Stimulated activated CD4-positive, alpha-beta T cell treated with anti-CD3 and anti-CD28 coated beads, TNF-alpha, amount 100 ng/mL, for 24 hours (primary cell): ENCODE measurements at places on chromosomes 2 and 18.

- DNase-seq: no peak
Measured at GRCh38 chr2:13034861-13035260, 318.1 kb downstream of the TRIB2 start.

GRCh38 chr2:164920430-164920829, 34.9 kb downstream of the SLC38A11 start:
- no peak for DNase-seq

DNA sequence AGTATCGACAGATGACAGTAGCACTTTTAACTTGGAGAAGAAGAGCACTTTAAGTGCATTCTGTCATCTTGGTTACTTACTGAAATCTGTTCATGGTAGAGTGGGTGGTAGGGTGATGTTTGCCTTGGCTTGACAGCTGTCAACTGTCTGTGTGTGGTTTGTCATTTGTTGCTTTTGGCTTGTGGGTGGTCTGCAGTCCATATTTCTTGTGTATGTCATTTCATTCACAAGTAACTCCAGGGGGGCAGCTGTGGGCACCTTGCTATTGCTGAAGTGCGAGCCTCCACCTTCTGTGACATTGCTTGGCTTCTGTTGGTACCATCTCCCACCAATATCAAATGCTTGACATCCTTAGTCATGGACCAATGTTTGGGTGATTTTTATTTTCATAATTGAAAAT, 311.6 kb upstream of the NRP2 start:
- DNase-seq: no peak

DNA sequence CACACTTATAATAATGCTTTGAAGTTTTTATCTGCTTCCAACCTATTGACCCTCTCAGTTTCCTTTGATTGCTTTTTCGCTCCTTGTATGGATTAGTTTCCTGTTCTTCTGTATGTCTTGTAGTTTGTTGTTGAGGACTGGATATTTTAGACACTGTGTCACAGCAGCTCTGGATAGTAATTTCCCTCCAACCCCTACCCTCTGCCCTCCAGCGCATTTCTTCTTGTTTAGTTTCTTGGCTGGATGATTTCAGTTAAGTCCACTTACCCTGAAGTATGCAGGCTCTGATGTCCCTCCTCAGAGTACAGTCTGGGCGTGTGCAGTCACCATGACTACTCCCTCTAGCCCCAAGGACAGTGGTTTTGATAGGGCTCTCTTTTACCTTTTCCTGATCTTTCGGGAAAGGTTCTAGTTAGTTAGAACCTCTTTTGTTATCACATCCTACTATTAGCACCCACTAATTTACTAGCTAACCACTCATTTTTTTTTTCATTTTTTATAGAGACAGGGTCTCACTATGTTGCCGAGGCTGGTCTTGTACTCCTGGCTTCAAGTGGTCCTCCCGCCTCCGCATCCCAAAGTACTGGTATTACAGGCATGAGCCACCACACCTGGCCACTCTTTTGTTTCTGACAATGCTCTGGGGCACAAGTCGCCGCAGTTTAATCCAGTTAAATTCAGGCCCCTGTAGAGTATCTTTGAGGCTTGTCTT, 16.3 kb upstream of the LYG1 start:
- DNase-seq: no peak

GRCh38 chr2:10097352-10098148, 17.3 kb upstream of the CYS1 start:
- no peak for DNase-seq

- DNase-seq: no peak
Measured at GRCh38 chr2:42191285-42192009, 22.3 kb downstream of the EML4 start.

- DNase-seq: no peak
Measured at GRCh38 chr2:132372276-132372675, 44.3 kb upstream of the GPR39 start.

DNA sequence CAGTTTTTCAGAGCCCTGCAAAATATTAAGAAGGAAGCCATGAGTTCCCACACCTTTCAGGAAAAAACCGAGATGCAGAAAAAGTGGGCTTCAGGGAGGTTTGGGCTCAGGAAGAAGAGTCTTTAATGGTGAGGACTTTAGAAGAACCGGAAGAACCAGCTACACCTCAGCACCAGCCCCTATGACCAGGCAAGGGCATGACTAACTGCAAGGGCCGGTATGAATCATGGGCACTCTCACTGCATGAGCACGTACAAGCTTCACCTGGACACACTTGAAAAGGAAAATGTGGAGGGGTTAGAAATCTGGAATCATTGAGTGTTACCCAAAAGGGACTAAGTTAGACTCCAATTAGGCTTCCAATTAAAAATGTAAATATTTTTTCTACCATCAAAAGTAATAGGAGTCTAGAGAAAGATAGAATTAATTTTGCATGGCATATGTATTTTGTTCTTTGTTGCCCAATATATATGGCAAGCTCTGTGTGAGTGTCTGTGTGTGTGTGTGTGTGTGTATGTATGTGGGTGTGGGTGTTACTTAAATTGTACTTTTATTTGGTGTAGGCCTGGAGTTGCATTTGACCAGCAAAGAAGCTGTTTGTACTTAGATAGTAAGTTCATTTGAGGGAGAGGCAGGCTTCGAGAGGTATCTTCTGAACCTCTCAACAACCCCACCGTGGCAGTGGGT, 66.5 kb upstream of the THUMPD2 start:
- no peak for DNase-seq

GRCh38 chr2:43448822-43449110, 147.1 kb downstream of the THADA start:
- no peak for DNase-seq

DNA sequence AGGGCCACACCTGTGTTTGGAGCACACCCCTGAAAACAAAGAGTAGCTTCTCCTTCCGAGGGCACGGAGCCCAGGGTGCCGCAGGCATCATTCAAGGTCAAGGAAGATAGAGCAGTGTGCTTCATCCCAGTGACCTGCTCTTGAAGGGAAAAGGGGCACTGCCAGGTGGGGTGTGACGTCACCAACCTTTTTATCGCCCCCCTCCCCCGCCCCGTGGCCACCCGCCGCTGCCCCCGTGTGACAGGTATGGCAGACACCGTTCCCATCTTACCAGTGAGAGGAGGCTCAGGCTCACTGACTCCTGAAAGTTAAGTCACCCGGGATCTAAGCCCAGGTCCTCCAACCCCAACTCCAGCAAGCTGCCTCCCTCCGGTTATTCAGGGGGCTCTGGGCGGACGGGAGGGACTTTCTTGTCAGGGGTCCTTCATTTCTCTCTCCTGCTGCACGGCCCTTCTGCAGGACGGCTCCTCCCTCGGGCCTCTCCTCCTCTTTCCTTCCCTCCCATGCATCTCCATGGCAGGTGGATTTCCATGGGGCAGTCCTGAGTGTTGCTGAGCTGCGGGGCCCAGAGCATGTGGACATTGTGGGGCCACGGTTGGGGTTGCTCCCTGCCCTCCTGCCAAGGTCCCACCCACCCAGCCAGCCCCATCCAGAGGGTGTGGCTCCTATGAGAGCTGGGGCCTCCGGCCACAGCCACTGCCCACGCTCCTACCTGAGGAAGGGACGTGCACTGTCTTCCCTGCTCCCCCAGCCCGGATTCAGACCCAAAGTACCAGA, 114.1 kb upstream of the HDAC4 start:
- DNase-seq: no peak

- DNase-seq: no peak
Measured at GRCh38 chr2:204491528-204491927, 53.7 kb upstream of the PARD3B start.

GRCh38 chr2:99911736-99912135, 230.7 kb downstream of the AFF3 start:
- no peak for DNase-seq

DNA sequence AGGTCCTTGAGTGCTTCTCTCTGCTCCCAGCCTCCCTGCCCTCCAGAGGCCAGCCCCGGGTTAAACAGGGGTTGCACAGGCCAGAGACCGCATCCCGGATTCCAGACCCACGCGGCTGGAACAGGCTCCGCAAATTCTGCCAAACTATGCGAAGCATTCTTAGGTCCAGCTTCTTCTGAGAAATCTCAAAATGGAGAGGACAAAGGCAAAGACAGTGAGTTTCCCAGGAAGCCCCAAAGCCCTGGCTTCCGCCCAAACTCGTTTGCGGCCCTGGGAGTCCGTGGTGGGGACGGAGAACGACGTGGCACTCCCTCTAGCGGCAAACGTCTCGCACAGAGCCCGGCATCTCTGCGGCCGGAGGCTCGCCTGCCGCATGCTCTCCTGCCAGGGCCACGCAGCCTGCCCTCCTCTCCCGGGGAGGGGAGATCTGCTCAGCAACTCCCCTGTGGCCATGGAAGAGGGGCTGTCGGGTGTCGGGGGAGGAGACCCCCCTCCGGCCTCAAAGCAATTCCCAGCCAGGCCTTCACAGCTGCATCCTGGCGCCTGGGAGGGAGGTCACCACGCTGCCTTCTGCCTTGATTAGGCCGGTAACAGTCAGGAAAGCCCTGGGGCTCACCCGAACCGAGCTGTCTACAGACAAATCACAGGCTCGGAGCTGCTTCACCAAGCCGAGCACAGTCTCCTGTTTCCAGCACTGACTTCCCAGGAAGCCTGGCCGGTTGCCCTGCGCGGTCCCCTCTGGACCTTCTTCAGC, 33.4 kb upstream of the KLHL29 start:
- peak; percentile 41 for DNase-seq

- DNase-seq: no peak
Measured at GRCh38 chr2:28702878-28703277, 48.8 kb upstream of the PPP1CB start.

DNA sequence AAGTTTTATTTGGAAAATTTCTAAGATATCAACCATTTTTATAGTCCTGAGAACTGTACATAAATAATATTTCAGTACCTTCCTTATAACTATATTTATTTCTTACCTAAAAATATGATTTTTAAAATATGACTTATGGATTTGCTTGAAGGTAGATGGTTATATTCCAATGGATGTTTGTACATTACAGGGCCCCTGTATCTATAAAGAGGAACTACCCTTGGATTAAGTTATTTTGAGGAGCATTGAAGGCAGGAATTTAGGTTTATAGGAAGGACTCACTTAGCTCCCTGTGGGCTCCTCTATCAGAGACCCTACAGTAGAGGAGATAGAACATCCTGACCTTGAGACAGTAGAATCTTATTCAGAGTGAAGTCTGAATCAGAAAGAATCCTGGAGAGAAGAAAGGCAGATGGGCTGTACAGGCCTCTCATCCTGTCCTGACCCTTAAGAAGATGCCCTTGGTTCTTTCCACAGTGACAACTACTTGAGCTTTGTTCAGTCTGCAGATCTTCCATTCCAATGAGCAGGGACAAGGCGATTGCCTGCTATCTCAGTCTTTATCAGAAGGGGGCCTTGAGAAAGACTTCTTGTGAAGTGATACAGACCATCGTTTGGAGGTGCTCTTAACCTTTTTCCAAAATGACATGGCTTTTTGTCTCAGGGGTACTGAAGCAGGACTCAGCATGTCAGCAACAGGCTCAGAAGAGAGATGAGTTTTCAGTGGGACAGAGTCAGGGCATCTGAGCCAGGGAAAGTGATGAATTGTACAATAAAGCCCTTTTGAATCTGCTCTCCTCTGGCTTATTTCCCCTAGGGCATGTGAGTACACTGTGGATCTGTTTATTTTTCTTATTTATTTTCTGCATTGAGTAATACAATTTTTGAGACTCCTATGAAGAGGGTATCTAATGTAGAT, 20.9 kb downstream of the OXER1 start:
- DNase-seq: no peak

DNA sequence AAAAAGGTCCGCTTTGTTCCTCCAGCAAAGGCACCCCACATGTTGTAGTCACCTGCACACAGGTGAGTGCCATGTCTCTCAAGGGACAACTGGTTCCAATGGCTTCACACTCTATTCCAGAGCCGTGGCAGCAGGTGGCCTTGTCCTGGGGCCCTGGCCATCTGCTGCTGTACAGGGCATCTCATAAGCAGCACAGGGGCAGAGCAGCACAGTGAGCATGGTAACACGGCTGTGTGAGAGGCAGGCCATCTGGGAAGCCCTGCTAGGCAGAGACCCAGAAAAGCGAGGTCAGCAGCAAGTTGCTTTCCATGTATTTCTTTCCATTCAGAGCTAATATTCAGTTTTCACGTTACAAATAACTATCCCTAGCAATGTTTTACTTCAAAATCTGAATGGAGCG, 54.7 kb downstream of the CMPK2 start:
- DNase-seq: no peak

DNA sequence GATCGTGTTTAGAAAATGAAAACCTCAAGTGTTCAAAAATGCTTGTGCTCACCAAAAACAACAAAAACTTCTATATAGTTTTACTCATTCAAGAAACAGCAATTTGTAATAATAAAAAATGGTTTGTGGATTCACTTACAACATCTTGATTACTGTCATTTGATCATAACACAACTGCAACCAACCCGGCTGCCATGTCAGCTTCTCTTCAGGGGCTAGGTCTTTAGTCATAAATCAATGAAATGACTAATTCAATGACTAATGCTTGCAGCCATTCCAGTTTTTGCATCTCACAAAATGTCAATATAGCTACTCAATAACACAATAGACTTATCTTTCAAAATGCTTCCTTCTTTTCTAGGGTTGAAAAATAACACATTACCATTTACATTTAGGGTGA, 128.0 kb downstream of the OLA1 start:
- DNase-seq: peak; percentile 2

GRCh38 chr2:229380101-229380625, 109.1 kb upstream of the PID1 start:
- DNase-seq: no peak

DNA sequence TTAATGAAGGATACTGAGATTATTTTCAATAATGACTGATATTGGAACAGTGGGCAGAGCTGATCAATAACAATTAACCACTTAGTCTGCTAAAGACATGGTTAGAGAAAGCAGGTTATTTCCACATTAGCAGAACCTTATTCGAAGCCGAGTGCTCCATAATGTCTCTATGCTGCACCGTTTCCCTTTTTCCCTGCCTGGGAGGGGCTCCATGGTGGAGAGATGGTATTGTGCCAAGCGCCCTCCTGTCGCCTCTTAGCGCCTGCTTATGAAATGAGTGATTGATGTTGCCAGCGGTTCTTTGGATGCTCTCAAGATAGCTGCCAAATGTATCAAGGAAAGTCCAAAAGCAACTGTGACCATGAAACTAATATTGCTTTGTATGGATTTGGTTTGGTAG, 34.6 kb upstream of the INSIG2 start:
- DNase-seq: no peak

DNA sequence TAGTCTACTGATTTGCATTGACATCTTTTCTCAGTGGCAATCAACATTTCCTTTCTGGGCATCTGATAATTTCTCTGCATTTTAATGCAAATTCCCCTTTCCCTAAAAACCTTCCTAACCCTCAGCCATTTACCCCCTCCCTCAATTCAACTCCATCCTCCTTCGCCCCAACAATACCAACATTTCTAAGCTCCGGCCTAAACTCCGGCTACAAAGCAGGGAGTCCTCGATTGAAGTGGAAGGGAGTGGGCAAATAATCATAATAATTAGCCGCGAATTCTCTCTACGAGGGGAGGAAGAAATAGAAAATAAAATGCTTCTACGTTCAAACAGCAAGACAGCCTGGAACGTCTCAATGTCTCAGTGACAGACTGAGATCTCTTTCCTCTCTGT, 4.6 kb downstream of the BCL11A start:
- DNase-seq: no peak
